ENCODE measurements at places on chromosomes 6 and 20.

DNA sequence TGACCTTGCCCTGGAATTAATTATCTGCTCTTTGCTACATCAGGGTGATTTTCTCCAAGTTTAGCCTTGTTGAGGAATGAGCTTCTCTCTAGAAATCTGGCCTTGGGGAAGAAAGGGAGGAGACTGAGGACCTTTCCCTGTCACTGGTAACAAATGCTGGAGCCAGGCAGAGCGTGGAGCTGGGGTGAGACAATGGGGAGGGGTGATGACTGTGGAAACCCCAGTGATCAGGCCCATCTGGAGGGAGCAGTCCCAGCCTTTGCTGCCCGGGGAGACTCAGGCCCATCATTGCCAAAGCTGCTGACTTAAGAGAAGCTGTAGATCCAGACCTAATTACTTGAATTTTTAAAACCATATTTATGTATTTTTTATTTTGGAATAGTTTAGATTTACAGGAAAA is 31.3 kb downstream of the BCAS4 start:
- no peak for DNase-seq

DNA sequence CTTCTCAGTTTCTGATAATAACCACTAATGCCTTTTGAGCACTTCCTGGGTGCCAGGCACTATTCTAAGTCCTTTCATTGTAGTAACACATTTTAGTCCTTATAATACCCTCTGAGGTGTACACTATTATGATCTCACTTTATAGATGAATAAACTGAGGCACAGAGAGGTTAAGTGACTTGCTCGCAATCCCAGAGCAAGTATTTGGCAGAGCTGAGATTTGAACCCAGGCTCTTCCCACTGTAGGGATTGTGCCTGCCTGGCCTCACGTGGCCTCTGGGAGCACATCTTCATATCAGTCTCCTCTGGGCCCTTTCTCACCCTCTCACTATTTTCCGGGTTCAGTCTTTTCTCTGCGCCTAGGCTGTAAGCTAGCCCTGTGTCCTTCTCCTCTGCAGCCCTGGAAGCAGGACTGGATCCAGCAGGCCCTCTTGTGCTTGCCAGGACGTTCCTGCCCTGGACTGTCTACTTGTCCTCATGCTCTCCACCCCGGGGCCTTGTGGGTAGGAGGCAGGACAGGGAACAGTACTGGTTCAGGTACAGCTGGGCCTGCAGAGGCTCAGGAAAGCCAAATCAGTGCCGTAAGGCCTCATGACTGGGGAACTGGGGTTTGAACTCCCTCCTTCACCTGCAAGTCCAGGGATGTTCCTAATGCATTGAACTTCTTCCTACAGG is 139.6 kb downstream of the VEGFA start:
- DNase-seq: no peak

DNA sequence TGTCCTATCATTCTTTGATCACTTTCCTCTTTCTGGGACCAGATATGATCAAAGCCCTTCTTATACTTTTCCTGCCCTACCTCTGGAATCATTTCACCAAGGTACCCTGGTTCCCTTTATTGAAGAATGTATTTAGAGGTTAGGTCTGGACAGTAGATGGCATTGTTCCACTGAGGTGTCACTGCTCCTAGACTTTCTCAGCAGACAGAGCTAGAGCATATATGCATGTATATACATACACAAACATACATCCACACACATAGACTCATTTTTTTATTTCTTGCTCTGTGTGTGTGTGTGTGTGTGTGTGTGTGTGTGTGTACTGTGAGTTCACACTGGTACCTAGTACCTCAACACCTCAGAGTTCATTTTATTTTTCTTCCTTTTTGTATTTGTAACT is 40.9 kb downstream of the PTPRA start:
- DNase-seq: no peak

DNA sequence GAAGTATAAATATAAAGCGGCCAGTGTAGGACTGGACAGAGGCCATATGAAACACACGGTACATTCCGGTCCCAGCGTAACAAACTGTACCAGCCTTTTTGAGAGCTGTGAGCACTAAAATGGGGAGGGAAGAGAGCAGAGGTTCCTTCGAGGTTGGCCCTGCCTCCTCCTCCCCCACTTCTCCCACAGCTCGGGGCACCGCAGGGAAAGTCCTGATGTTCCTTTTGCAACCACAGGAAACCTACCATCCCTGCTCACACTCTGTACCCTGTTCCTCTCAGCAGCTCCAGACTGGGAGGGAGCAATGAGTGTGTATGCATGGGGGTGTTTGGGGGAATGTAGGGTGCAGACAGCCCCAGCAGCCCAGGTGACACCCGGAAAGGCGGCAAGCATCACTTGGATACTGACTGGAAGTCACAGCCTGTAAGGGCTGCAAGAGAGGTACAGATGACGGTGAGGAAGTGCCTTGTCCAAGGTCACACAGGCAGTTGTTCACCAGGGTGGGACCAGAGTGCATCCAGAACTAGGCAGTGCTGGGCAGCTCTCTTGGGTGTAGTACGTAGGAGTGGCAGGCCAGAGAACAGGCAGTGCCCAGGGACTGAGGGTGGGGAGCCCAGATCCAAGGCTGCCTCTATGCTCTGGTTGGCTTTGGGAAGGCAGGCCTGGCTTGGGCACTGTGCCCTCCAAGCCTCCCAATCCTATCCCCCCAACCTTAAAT is 11.0 kb upstream of the ARMC12 start:
- no peak for DNase-seq

GRCh38 chr20:60658681-60659080 is 593.4 kb upstream of the CDH4 start:
- no peak for DNase-seq

- DNase-seq: no peak
These were observed 53.0 kb downstream of the SASH1 start for GRCh38 chr6:148395583-148396101.

DNA sequence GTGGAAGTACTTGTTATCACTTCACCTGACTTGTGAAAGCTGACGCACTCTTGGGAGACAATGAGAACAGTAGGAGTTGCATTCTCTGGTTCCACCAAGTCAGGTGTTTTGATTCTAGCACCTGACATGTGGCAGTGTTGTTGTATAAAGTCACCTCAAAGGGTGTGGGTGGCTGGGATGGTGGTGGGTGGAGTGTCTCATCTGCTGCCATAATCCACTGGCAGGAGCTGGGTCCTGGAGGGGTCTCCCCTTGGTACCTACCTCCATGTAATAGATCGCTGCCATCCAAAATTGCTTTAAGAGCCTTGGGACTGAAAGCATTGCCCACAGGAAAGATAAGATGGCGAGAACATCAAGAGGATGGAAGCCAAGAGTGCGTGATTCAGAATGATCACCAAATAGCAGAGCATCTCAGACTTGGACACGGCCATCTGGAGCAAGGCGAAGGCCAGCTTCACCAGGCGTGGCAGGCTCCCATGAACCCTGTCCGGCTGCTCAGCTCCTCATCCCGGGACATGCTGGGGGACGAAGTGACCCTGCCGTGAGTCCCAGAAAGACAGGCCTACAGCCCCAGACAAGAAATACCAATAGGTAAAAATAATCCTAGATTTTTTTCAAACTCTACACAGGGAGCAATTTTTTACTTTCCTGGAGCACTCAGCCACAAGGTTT is 56.6 kb downstream of the NPEPL1 start:
- DNase-seq: no peak

GRCh38 chr20:49858076-49858585 is 45.5 kb downstream of the SLC9A8 start:
- no peak for DNase-seq

GRCh38 chr20:23776067-23776771 is 25.5 kb upstream of the CST1 start:
- DNase-seq: no peak

DNA sequence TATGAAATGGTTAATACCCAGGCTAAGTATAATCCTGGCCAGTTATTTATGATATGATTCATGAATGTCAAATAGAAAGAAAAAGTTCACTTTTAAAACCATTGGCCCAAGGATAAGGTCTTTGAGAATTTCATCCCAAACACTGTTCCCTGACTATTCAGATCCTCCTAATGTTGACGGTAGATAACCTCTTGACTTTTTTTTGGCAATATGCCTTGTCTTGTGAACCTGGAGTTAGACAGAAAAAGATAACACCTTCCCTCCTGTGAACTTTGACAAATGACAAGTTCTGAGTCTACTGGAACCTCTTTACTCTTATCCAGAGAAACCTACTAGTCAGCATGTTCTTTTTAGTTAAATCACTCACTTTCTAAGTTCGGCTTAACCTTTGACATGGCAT is 166.8 kb upstream of the PREP start:
- DNase-seq: no peak

GRCh38 chr6:7723041-7723447 is 2.9 kb upstream of the BMP6 start:
- peak; percentile 43 for DNase-seq

DNA sequence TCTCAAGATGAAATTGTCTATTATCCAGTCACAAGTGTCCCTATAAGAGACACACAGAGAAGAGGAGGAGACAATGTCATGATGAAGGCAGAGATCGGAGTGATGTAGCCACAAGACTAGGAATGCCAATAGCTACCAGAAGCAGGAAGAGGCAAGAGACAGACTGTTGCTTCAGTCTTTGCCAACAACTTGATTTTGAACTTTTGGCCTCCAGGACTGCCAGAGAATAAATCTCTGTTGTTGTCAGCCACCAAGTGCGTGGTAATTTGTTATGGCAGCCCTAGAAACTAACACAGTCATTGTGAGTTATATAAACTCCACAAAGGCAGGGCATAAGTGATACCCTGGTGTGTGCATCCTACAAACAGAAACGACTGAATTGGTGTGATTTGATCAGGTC is 517.0 kb downstream of the BTBD3 start:
- no peak for DNase-seq

- no peak for DNase-seq
These were observed 595 bp downstream of the EYA2 start for GRCh38 chr20:46894971-46895905.

DNA sequence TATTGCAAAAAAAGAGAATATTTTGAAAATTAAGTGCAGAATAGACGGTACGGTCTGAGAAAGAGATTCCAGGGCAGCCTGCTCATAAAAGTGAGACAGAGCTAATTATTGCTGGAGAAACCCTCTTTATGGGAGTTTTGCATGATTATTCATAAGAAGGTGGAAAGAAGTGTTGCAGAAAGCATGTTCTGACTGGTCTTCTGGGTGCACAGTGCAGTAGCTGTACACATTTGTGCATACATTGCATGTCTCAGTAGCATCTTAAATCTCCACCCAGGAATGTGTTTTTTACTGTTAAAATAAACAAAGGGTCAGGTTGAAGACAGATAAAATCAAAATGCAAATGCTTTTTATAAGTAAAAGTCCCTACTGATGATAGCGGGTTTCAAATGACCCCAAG is 1813.6 kb upstream of the DEFB115 start:
- DNase-seq: no peak

- peak; percentile 10 for DNase-seq
These were observed 108.8 kb downstream of the PREX1 start for GRCh38 chr20:48718786-48719578.

- DNase-seq: no peak
These were observed 21.7 kb downstream of the HIVEP1 start for GRCh38 chr6:12033770-12034169.

DNA sequence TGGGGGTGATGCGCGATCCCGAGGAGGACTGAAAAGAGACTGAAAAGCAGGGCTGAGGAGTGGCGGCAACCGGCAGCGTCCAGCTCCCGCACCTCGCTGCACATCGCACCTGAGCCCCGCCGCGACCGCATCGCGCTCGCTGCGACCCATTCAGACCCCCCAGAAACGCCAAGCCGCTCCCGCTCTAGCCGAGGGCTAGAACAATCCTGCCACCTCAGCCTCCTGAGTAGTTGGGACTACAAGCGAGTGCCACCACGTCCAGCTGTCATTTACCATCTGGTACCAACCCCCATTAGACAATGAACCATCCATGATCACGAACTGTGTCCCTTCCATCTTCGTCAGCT is 33.2 kb downstream of the HLA-A start:
- DNase-seq: no peak

GRCh38 chr6:126784161-126784790 is 334.2 kb upstream of the RSPO3 start:
- no peak for DNase-seq

- DNase-seq: no peak
These were observed 7.0 kb upstream of the RNF217 start for GRCh38 chr6:124955108-124955856.

GRCh38 chr20:517221-517620 is 26.4 kb downstream of the CSNK2A1 start:
- no peak for DNase-seq

- DNase-seq: no peak
These were observed 26.9 kb downstream of the BFSP1 start for GRCh38 chr20:17504066-17504897.

GRCh38 chr20:17612287-17612991 is 42.6 kb downstream of the DSTN start:
- no peak for DNase-seq

DNA sequence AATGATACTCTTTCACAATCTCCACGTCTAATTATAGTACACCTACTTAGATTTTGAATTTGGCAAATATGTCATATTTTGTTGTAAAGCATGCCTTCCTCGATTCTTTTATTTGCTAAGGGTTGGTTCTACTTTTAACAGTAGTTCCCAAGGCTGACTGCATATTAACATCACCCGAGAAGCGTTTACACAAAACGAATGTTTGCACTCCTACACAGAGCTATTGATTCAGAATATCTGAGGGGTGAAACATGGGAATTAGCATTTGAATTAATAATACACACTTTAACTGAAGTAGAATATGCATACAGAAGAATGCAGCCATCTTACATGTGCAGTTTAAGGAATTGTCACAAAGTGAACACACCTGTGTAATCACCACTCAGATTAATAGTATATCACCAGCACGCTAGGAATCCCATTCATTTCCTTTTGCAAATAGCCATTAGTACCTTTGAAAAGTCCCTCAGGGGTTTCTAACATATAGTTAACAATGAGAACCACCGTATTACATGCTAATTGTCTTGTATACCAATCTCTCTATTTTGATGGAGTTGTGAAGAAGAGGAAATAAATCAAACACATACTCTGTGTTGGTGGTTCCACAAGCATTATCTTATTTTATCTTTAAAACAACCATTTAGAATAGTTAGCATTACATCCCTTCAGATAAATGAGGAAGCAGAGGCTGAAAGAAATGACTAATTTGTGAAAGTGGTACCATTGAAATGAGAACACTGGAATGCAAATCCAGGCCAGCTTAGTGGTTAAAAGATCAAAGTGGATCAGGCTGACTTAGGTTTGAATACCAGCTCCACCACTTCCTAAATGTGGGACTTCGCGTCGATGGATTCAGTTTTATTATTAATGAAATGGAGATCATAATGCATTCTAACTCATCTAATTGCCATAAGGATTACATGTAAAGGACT is 317.6 kb downstream of the HDGFL1 start:
- DNase-seq: no peak
